GM12892 (cell line): ENCODE measurements at places on chromosomes 5 and 9.

DNA sequence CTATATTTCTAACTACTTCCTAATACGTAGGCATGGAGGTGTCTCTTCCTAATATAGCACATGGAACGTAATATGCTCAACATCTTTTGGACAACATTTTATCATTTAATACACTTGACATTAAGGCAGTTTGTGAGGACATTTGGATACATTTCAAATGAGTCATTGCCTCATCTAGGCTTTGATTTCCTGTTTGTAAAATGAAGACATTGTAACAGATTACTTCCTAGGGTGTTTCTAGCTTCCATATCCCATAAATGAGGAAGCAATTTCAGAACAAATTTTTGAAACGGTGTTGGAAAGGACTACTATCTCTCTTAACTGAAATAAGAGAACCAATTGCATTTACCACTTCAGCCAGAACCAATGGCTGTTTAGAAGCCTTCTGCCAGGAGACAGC, 38.7 kb downstream of the SLC28A3 start:
- DNase-seq: no peak

DNA sequence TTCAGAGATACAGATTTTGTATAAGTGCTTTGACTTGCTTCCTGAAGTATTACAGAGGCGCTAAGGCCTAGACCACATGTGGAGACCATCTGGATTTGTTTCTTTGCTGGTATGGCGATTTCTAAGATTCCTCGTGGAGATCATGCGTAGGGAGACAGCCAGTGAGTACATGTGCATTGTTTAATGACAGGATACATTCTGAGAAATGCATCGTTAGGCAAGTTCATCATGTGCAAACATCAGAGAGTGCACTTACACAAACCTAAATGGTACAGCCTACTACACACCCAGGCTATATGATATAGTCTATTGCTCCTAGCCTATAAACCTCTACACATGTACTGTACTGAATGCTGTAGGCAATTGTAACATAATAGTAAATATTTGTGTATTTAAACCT, 16.5 kb upstream of the CEP120 start:
- no peak for DNase-seq

DNA sequence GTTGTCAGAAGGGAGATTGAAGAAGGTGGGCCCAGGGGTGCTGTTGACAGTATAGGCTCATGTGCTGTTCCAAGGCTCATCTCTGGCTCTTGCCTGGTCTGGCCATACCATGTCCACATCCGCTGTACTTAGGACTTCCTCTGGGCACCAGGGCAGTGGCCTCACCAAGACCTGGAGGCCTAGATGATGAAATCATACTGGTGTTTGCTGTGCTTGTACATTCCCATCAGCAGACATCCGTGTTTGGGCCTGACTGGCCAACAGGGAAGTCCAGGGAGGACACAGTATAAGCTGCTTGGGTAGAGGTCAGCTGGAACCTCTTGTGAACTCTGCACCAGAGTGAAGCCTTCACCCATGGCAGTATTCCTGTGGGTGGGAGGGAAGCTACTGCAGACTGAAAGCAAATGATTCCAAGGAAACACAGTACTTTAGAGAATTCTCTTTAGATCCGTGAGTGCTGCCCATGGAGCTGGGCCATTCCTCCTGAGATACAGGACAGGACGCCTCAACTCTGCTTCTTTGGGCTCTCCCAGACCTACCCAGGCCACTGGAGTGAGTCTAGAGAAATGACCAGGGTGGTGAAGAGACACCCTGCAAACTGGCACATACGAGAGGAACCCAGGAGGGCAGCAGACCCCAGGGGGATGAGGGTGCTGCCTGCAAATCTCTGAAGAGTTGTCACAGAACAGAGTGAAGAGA, 22.5 kb downstream of the POLR1E start:
- no peak for DNase-seq

GRCh38 chr5:167608390-167609272, 682.8 kb upstream of the WWC1 start:
- DNase-seq: no peak

DNA sequence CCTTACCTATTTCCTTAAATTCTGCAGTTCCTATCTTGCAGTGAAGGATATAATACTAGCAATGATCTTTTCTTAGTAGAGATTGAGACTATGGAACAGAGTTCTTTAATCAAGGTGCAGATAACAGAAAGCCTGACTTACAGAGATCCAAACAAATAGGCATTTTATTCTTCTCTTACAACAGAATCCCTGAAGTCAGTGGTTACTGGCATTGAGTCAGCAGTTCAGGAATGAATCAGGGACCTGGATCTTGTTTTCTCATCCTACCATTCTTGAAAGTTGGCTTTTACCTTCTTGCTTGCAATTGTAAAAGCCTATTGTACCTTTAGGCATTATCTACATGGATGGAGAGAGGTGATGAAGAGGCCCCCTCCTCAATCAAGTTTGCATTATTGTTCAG, 47.5 kb upstream of the TLE4 start:
- DNase-seq: no peak

DNA sequence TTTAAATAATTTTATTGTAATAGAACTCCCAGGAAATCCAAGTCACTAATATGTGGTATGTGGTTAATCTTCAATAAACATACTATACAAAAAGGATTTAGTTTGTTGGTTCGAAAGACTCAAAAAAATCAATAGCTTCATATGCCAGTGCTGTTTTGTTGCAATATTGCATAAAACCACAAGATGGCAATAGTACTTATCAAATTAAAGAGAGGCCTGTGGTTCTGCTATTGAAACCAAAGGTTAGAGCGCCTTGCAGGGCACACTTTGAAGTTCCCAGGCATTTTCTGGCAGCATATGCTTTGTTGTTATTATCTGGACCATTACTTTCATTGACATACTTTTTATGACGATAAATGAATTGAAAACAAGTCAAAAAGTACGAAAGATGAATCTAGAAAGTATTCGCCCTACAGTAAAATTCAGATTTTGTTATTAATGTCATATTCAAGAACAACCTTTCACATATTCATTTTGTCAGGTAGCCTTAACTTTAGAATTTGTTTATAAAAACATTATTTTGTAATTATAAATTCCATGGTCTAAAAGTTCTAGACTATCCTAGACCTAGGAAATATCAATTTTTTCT, 316.3 kb downstream of the MCTP1 start:
- peak; percentile 3 for DNase-seq
